NCI-H774 (cell line): ENCODE measurements at places on chromosomes 16 and 17.

- DNase-seq: no peak
These were observed 12.8 kb downstream of the PIMREG start for GRCh38 chr17:6456914-6457687.

DNA sequence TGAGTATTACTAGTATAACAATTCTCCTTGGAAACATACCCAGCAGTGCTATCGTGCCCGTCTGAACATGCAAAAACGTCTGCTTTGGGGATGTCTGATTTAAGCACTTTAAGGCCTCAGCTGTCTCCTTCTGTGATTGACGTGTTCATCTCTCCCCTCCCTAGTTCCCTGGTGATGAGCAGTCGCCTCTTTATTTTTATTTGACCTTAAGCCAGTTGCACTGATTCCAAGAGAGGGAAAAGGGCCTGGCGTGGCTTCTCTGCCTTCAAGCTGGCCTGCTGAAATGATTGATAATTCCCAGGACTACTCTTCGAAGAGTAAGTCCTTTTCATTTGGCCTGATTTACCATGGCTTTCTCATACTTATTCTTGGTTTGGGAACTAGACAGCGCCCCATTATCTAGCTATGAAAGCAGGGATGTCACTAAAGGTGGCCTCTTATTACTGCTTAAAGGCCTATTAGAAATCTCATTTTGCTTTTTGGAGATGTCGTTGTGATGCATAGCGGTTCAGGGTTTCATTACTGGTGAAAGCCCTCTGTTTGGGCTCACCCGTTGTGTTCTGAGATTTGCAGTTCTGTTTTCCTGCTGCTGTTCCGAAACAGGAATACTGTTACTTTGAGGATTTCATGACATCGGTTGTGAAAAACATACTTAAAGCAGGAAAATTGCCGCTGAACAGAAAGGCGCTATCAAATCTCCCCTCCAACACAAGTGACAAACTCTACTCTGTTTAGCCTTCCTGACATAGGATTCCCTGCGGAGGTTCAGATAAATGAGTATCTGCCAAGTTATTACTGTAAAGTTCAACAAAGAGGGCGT, 65.5 kb downstream of the IQCK start:
- DNase-seq: no peak

- no peak for DNase-seq
These were observed 7.0 kb upstream of the ZFHX3 start for GRCh38 chr16:73054813-73055482.

- no peak for DNase-seq
These were observed 1.7 kb upstream of the CES5A start for GRCh38 chr16:55876854-55877253.

- DNase-seq: no peak
These were observed 124.1 kb downstream of the CMIP start for GRCh38 chr16:81568749-81569087.

- no peak for DNase-seq
These were observed 46.5 kb upstream of the CPNE2 start for GRCh38 chr16:57045694-57046381.

GRCh38 chr17:17156107-17156506, 50.0 kb downstream of the PLD6 start:
- DNase-seq: no peak

DNA sequence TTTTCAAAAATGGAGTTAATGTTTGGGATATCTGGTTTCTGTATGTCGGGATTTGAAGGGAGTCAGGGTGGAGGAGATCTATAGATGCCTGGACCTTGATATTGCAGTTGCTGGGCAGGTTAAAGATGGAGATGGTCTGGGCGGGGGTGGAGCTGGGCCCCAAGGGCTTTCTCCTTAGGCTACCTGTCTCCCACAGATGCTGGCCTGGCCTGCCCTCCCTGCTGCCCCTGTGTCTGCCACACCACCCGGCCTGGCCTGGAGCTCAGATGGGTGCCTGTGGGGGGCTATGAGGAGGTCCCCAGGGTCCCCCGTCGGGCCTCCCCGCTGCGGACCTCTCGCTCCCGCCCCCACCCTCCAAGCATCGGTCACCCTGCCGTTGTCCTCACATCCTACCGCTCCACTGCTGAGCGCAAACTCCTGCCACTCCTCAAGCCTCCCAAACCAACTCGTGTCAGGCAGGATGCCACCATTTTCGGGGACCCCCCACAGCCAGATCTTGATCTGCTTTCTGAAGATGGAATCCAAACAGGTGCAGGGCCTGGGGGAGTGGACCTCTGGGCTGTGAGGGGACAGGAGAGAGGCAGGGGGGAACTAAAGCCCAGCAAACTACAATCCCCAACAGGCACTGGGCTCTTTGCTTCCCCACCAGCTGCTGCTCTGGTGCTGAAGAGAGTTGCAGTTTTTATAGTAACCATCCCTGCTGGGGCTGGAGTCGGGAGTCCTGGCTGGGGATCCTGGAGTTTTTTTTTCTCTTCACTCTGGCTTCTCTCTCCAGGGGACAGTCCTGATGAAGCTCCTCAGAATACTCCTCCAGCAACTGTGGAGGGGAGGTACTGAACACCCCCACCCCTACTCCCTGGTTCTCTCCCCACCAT, 2.9 kb downstream of the ARHGEF15 start:
- no peak for DNase-seq

DNA sequence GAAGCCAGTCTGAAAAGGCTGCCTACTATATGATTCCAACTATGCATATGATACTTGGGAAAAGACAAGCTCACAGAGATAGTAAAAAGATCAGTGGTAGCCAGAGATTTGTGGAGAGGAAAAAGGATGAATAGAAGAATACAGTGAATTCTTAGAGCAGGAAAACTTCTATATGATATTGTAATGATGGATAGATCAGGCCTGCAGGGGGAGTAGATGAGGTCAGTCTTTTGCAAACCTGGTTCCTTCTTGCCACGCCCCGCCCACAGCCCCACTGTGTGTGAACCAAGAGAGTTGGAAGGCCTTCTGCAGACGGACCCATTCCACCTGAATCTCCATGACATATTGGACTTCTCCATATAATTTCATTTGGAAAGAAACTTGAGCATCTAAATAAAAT, 761 bp upstream of the CCL8 start:
- no peak for DNase-seq

GRCh38 chr16:17605784-17606183, 135.0 kb upstream of the XYLT1 start:
- no peak for DNase-seq

DNA sequence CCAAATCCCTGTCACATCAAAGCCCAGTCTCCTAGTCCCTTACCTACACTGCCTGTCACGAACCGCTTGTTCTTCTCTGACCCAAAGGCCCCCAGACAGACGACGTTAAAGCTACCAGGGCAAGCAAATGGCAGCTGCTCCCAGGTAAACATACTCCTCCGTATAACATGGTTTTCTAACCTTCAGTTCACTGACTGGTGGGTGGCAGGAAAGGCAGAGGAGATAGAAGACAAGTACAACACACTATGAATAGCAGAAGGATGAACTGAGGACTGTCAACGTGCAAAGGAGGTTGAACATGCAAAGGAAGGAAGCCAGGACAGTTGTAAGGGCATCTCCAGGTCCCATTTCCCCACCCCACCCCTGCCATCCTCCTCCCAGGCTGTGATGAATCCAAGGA, 449.8 kb downstream of the SHISA9 start:
- no peak for DNase-seq

- no peak for DNase-seq
These were observed 30.5 kb downstream of the CDH1 start for GRCh38 chr16:68767581-68767980.

DNA sequence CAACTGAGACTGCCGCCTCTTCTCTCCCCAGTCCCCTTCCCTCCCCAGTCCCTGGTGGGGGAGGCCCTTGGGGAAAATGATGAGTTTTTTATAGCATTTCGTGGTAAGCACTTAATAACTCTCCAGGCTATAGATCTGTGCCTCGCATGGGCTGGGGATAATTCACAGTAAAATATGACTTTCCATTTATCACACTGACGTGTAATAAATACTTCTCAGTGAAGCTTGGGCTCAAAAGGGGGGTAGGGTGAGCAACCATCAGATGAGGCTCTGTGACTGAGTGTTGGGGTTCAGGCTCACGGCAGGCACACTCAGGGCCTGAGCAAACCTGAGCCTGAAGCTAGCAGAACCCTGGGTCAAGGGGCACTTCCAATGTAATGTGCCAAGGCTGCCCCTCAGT, 101.6 kb downstream of the CCT6B start:
- no peak for DNase-seq

DNA sequence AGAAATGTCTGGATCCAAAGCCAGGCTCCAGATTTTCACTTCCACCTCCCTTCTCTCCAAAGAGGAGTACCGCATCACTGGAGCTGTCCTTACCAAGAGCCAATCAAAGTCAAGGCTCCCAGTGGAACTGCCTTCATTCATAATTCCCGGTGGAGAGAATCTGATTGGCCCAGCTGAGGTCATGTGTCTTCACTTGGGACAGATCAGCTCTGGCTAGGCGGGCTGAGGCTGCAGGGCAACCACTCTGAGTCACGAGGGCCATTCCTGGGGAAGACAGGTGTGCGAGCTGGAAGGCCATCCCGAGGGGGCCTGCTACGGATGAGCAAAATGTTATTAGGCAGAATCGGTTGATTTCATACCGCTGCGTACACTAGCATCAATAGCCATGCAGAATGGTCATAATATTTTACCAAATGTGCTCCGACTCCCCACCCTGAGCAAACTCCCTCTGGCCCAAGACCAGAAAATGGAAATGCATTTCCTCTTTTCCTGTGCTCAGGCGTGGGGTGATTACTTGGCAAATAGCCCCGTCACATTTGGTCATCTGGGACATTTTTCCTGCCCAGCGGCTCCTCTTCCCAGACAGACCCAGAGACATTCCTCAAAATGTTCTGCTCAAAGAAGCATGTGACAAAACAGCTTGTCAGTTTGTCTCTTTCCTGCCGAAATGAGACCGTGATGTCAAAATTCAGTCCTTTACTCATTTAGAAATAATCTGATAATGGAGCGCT, 111.1 kb downstream of the AIPL1 start:
- DNase-seq: no peak

- no peak for DNase-seq
These were observed 64.2 kb upstream of the KIFC3 start for GRCh38 chr16:57866529-57866918.

DNA sequence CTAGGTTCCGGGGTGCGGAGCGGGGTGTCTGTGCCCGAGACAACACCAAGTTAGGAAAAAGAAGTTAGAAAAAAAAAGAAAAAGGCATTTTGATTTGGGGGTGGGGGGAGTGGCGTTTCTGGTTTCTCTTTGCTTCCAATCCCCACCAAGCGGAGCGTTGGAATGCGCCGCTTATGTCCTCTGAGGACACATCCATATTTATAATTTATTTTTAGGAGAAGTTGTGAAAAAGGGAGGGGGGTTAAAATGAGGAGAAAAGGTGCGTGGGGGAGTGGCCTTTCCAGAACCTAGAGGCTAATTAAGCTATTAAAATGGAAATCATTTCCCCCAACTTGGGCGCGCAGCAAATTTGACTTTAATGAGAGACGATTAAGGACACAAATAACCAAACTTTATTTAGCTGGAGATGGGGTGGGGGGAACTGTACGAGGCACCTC, 232.1 kb downstream of the MRTFB start:
- no peak for DNase-seq

DNA sequence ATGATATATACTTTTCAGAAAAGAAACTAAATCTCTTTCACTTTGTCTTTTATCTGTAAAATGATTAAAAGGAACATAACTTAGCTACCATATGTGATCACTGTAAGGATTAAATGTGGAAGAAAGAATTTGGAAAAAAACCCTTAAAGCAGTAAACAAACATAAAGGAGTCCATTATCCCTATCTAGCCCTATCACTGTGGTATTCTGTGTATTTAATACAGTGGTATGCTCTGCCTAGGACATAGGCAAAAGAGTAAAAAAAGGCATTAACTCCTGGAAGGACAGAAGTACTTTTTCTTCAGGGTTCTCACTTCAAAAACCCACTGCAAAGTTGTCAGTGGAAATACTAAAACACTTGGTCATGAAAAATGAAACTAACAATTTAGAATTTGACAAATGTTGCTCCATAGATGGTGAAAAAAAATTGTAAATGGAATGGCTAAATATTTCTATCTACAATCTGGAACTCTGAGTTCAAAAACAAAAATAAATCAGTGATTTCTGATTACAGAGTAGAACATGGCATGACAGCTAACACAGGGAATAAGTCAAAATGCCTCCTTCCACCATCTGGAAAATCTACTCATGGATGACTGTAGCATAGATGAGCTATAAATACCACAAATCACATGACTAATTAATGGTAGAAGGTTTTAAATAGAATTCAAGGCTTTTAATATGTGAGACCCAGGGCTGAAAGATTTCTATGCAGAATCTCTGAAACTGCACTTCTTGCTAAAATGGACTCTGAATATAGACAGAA, 140.1 kb downstream of the ITFG1 start:
- no peak for DNase-seq

DNA sequence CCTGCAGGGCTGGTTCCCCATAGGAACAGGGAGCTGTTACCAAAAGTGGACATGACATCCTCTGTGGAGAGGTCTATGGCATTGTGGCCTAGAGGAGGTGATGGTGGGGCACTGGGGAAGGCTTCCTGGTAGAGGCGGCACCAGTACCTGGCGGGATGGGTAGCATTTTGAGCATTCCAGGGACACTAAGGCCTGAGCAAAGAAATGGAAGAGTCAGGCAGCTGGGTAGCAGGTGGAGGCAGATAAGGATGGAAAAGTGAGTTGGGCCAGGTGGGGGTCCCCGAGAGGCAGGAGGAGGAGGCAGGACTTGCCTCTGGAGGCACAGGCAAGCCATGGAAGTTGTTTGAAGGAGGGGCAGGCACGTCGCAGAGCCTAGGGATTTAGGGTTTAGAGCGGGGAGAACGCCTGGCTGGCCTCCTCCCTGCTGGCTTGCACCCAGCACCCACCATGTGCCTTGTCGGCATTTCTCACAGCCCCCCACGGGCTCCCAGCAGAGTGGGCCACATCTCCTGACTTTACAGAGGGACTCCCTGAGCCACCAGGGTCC, 5.1 kb upstream of the ADCY7 start:
- DNase-seq: no peak

DNA sequence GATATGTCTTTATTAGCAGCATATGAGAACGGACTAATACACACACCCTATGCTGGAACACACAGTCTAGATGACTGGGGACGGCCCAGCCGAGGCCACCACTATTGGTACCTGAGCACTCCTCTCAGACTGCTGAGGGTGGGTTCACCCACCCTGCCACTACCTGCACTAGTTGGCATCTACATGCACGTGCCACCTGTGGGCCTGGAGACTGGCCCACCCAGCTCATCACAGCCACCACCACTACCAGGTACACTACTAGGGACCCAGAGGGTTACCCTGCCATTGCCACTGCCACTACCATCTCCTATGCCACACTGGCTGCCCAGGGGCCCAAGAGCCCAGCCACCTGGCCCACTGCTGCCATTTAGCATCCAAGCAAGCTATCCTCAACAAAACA, 32.5 kb downstream of the MEAK7 start:
- no peak for DNase-seq

GRCh38 chr16:75584108-75584507, 17.9 kb downstream of the GABARAPL2 start:
- DNase-seq: no peak

DNA sequence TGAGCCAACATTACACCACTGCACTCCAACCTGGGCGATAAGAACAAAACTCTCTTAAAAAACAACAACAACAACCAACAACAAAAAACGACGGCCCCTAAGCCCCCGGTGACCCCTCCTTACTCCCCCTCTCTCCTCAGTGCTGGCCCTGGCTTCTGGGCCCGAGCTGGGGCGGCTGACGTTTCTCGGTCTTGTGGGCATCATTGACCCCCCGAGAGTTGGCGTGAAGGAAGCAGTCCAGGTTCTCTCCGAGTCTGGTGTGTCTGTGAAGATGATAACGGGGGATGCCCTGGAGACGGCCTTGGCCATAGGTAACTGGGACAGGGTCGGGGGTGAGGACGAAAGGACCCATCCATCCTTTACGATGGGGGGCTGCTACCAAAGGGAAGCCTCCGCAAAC, 52.7 kb downstream of the MEAK7 start:
- DNase-seq: no peak
